ENCODE measurements at places on chromosomes 7 and 10.

GRCh38 chr10:119614686-119615085 is 17.9 kb upstream of the TIAL1 start:
- no peak for DNase-seq

- DNase-seq, result no peak
These were observed 286.9 kb upstream of the MGMT start for GRCh38 chr10:129179972-129180678.

GRCh38 chr7:27162561-27163287 is 2.6 kb downstream of the HOXA9 start:
- no peak for DNase-seq

- DNase-seq, result no peak
These were observed 5.6 kb downstream of the DENND11 start for GRCh38 chr7:141696348-141696747.

- DNase-seq, result no peak
These were observed 19.7 kb downstream of the TRUB1 start for GRCh38 chr10:114957673-114958072.

DNA sequence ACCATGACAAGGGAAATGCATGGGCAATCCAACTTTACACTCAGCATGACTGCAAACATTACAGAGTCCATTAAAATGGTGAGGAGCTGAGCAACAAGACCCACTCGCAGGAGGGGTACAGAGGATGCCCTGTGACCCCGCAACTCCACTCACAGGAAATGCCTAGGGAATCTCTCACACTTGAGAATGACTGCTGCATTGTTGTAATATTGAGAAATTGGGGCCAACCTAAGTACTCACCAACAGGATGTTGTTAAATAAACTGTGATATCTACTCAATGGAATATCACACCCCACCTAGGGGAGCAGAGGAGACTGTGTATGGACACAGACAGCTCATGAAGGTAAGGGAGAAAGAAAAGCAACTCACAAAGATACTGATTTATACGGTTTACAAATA is 53.4 kb upstream of the CAMK2B start:
- no peak for DNase-seq

DNA sequence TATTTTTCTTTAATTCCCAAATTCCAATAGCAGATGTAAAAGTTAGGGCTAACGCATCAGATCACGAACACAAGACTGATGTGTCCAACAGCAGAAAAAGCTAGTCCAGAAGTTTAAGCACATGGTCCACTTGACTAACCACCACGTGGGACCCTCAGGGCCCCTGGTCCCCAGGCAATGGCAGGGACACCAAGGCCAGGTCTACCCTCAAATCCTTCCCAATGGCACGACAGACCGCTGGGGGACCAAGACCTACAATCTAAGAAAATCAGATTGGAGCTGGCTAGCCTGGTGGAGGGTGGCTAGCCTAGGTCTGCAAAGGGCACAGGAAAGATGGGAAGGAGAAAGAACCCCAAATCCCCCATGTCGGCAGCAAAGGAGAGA is 1.5 kb downstream of the GIGYF1 start:
- DNase-seq, result no peak

DNA sequence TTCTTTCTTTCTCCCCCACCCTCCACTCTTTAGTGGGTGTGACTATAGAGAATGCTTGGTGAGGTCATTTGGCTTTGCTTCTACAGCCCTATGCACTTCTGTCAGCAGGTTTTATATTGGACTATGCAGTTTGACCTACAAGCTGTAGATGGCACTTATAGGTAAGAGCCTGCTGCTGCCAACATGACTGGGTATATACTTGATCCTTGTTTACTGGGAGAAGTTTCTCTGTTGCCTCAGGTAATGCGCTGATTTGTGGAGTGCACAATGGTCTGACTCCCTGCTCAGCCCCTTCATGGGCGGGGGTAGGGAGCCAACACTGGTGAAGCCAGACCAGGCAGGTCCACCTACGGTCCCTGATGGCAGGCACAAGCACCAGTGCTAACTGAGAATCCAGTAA is 33.7 kb upstream of the C7orf33 start:
- DNase-seq, result no peak

DNA sequence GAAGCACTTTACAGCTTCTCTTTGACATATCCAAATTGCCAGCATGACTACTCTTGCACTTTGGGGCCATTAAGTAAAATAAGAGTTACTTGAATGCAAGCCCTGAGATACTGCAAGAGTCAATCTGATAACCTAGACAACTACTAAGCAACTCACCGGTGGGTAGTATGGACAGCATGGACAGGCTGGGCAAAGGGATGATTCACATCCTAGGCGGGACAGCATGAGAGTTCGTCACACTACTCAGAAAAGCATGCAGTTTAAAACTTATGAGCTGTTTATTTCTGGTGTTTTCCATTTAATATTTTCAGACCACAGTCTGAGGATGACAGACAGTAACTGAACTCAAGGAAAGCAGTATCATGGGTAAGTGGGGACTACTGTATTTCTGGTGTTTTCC is 84.0 kb downstream of the ORC5 start:
- no peak for DNase-seq

GRCh38 chr10:50421026-50421719 is 169.9 kb upstream of the ASAH2 start:
- peak; percentile 7 for DNase-seq

DNA sequence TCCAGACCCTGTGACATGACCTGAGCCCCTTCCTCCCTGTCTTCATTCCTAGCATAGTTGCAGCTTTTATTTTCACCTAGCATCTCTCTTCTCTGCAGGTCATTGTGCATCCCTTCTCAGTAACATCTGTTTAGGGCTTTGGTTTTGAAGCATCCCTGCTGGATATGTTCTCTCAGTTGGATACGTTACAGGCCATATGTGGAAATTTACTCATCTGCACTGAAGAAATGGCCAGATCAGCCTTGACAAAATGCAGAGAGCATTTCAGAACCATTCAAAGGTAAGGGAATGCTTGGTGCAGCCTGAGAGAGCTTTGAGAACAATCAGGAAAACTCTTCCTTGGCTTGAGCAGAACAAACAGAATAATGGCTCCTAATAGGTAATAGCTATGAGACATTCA is 647.0 kb downstream of the KCNMA1 start:
- DNase-seq, result no peak

DNA sequence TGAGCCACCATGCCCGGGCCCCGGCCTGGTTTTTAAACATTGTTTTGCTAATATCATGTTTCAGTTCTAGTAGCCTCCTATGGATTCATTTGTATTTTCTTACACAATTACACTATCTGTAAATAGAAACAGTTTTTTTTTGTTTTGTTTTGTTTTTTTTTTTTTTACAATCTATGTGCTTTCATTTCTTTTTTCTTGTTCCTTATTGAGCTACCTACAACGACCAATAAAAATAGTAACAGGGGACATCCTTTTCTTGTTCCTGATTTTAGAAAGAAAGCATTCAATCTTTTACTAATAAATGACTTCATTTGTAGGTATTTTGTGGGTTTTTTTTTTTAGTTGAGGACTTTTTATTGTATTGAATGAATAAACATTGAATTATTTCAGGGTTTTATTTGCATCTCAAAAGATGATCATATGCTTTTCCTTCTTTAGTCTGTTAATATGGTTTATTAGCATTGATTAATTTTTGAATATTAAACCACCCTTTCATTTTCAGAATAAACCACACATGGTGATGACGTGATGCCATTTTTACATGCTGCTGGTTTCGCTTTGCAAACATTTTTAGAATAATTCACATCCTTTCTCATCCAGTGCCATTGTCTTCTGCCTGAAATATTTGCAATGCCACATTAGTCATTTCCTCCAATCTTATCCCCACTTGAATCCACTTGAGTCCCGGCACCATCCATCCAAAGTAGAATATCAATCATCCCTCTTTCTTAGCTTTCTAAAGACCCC is 18.1 kb upstream of the AKR1E2 start:
- no peak for DNase-seq

GRCh38 chr7:4297165-4297917 is 384.8 kb upstream of the FOXK1 start:
- no peak for DNase-seq

- DNase-seq, result no peak
These were observed 55.5 kb downstream of the MET start for GRCh38 chr7:116727432-116728009.

DNA sequence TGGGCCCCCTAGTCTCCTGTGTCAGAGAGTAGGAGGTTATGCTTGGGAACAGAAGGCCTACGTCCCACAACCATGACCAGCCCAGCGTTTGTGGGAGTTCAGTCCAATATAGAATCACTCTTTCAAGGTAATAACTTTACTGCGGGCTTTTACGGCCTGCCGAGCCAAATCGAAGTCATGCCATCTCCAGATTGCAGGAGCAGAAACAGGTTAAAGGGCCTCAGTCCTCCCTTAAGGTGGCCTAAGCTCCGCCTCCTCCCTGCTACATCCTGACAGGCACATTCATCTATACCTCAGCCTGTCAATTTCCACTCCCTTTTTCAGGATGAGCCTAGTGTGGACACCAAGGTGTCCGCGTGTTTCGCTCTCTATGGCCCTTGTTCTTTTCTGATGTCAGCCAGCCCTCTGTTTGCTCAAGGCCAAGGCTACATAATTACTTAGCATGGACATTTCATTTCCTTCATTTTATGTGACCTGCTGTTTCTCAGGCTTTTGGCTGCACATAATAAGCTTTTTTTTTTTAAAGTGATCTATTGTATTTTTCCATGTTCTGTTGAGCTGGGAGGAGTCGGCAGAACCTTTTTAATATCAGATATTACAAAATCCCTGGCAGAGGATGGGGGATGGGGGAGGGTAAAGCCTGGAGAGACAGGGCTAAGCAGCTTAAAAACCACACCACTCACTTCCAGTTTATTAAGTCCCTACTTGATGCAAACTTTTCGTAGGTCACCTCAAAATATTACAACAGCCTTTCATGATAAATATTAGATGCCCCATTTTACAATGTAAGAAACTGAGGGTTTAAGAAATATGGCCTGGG is 84.6 kb downstream of the CACNB2 start:
- DNase-seq, result no peak

DNA sequence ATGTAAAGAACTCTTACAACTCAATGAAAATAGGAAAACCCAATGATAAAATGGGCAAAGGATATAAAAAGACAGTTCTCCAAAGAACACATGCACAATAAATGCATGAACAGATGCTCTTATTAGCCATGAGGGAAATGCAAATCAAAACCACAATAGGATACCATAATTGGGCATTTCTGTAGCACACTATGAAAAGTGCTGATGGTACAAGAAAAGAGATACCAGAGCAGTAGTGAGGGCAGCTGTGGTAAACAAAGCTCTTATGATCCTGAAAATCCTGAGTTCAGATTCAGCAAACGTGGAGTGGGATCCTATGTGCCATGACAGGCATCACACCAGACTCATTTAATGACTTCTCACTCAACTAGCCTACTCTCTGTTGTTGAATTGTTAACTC is 96.7 kb upstream of the SLC25A13 start:
- DNase-seq, result no peak

- no peak for DNase-seq
These were observed 210.1 kb downstream of the AUTS2 start for GRCh38 chr7:69808391-69808790.

- no peak for DNase-seq
These were observed 86.1 kb downstream of the CUX1 start for GRCh38 chr7:101903515-101903868.

DNA sequence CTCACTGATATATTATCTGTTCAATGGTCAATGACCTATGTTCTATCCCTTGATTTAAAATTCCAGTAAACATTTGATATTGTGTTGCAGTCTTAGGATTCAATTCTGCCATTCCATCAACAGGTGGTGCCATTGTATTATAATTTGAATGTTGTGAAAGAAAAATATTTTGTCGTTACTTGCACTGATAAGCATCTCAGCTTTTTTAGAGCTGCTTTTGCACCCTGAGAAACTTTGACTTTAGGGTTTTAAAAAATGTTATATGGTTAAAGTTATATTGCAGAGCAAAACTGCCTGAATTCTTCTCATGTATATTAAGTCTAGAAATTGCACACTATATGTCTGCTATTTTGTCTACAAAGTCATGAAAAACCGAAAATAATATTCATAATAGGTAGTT is 18.8 kb upstream of the MINDY3 start:
- DNase-seq, result no peak

GRCh38 chr7:158032561-158033115 is 555.0 kb downstream of the PTPRN2 start:
- no peak for DNase-seq

- no peak for DNase-seq
These were observed 1194.4 kb upstream of the SORCS1 start for GRCh38 chr10:108358912-108359311.

- no peak for DNase-seq
These were observed 97.0 kb upstream of the DDC start for GRCh38 chr7:50662041-50662694.

DNA sequence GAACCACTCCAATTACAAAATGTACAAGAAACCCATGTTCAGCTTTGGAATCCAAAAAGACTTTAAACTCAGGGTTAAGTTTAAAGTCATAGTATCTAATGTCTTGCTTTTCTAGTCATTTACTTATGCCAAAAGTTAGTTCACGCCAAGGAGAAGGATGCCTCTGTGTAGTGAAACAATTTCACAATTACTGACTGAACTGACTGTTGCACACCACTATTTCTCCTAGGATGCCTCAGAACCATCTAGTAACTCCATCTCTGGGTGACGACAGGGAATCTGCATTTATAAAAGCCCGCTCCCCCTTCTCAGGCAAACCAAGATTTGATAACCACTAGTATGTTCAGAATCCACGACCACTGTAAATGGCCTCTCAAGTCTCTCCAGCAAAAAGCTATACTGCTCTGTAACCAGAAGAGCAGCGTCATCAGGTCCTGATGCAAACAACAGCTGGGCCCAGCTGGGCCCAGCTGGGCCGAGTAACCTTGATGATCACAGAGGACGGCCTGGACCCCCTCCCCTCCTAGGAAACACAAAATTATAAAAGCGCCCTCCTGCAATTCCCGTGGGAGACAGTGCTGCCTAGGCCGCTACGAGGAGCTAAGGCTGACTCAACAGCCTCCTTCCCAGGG is 680 bp upstream of the ADO start:
- no peak for DNase-seq

DNA sequence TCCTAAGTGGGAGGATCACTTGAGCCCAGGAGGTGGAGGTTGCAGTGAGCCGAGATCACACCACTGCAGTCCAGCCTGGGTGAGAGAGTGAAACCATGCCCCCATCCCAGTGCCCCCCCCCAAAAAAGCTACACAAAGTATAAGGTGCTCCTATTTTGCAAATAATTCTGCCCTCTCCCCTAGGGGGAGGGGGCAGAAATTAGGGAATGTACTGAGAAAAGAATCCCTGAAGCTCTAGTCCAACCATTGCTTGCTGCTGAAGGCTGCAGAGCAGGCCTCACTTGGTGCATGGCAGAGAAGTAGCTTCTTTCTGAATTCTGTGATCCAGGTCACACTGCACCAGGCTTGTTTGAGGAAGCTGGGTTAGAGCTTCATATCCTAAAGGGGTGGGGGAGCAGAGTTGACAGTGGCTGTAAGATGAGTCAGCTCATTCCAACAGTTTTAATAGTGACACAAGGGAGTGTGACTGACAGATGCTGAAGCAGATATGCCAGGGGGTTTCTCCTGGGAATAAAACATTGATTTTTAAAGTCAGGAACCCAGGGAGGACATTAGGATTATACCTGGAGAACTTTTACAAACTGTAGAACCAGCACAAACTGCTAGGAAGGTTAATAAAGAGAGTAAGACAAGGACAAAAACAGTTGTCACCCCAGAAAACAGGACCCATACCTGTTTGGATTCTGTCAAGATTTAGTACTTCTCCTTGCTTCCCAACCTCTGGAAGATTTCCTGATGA is 32.8 kb upstream of the STRIP2 start:
- DNase-seq, result no peak

Data from substantia nigra (tissue), 51 donors.